ENCODE measurements at places on chromosomes 16 and 17.

DNA sequence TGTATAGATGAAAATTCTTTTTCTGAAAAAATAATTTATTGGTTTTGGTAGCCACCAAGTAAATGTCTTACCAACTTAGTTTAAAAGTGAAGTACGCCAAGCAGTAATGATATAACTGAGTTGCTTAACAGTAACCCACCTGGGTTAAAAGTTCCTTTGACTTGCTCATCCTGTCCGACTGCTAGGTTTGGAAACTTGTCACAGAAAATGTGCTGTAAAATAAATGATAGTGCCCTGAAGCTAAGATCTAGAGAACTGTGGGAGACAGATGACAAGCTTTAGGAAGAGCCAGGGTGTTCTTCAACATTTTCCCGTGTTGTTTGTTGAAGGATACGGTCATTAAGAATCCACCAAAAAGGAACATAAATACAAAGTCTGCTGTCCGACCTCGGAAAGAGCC is 5.0 kb downstream of the DERL2 start:
- no peak for DNase-seq

DNA sequence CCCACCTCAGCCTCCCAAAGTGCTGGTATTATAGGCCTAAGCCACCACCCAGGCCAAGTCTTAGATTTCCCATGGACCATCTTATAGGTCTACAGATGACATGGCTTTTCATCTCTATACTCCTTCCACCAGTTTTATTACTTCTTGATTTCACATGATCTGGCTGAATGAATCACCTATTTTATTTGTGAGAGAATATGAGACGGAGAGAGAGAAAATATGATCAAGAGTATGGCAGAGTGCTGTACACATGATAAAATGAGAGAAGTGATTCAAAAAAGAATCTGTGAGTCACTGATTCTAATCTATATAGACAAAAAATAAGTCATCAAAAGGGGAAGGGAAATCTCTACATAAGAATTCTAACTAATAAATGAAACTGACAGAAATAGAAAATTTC is 13.7 kb downstream of the ACSM1 start:
- DNase-seq = no peak

GRCh38 chr17:37708008-37708615 is 36.7 kb downstream of the HNF1B start:
- DNase-seq = no peak

- DNase-seq = peak; percentile 93
Observed at GRCh38 chr16:70788668-70789594, 12.0 kb downstream of the VAC14 start.

- DNase-seq = no peak
Observed at GRCh38 chr16:8727857-8728618, 53.6 kb downstream of the ABAT start.
